ENCODE measurements at places on chromosomes 4 and X.
A peak's percentile ranks its signal among the peaks of the same experiment; 100 is the strongest.

GRCh38 chrX:68997511-68997910, 167.7 kb downstream of the PJA1 start:
- no peak for DNase-seq

- DNase-seq, result no peak
Measured at GRCh38 chr4:121964958-121965357, 13.1 kb upstream of the TRPC3 start.

GRCh38 chrX:81367291-81367690, 165.4 kb downstream of the SH3BGRL start:
- no peak for DNase-seq

DNA sequence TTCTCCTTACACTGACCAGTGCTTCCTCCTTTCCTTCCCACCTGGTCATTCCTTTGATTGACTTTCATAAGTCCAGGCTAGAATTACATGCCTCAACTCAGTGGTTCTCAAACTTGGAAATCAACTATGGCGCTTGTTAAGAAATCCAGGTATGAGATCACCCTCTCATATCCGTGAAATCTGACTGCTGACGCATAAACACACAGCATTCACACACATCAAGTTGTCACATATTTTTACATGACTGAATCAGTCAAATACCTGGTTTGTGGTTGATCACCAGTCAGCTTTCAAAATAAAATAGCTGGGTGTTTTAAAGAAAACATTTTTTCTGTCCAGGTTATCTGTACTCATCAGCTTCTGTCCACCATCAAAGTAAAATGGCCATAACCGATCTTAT, 433.5 kb downstream of the AFF2 start:
- no peak for DNase-seq

GRCh38 chr4:54658252-54659093, 716 bp downstream of the KIT start:
- DNase-seq, result peak; percentile 70

- DNase-seq, result no peak
Measured at GRCh38 chr4:19309378-19309777, 942.3 kb upstream of the SLIT2 start.

GRCh38 chr4:170027181-170027829, 1.1 kb upstream of the MFAP3L start:
- peak; percentile 94 for DNase-seq

GRCh38 chr4:41930139-41930831, 4.9 kb upstream of the TMEM33 start:
- DNase-seq, result no peak

DNA sequence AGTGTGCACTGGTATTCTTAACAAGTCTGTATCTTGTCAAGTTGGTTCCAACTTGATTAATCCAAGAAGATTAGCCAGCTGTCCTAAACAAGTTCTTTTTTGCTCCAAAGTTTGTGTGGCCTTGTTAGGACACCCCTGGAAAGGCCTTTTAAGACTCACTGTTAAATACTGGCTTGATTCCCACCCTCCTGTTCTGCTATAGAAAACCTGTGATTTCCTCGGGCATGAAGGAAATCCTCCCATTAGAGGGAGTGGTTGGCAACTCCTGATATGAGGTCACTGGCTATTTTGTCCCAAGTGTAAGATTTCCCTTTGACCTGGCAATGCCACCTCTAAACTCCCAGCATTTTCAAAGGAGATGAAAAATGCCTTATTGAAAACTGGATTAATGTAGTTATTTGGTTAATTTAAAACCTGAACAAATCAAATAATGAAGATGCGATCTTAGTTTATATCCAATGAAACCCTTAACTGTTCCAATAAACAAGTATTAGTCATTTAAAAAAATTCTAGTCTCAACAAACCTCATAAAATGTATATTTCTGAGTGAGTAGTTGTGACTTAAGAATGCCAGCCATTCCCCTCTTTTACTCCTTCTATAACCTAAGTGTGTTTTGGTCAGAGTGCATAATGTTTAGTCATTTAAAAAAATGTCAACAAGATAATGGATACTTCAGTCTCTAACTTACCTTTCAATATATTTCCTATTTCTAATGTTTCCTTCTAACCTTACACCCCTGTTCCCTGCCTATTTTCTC, 94.4 kb downstream of the NPNT start:
- no peak for DNase-seq

GRCh38 chr4:10245751-10246150, 129.2 kb upstream of the WDR1 start:
- no peak for DNase-seq

All from midbrain (tissue), 1 donor.